ENCODE measurements at places on chromosomes 5 and 9.

DNA sequence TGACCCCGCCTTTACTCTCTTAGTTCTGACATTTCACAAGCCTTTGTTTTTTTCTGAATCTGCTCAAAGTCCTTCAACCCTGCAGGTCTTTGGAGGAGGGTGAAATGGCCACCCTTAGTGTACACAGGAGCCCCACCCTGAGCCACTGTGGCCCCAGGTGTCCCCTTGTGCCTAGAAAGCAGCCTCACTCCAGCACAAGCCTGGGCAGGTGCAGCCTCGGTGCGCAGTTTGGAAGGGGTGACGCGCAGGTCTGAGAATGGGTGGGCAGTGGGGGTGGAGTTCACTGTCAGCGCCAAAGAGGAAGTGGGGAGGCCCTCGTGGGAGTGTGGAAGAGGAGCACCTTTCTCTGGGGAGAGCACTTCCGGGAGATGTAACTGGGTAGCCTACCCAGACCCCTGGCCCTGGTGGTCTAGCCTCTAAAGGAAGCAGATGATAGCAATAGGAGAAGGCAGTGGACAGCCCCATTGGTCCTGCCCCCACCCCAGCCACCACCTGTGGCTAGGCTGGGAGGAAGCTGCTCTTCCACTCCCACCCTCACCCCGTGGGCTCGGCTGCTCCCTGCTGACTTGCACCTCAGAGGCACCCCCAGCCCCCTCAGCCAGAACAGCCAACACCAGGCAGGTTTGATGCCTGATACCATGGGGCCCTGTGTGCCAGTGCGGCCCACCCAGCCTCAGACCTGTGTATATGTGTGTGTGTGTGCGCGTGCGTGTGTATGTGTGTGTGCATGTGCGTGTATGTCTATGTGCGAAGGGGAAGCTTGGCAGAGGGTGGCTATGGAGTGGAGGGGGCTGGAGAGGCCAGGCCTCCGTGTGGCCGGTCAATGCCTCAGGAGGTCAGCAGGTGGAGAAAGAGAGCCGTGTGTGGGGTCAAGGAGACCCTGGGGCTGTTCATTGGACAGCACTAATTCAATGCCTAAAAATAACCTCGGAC lies 16.8 kb upstream of the DAB2IP start:
- DNase-seq: no peak

GRCh38 chr5:108940506-108940905 lies 192.8 kb downstream of the FER start:
- no peak for DNase-seq

DNA sequence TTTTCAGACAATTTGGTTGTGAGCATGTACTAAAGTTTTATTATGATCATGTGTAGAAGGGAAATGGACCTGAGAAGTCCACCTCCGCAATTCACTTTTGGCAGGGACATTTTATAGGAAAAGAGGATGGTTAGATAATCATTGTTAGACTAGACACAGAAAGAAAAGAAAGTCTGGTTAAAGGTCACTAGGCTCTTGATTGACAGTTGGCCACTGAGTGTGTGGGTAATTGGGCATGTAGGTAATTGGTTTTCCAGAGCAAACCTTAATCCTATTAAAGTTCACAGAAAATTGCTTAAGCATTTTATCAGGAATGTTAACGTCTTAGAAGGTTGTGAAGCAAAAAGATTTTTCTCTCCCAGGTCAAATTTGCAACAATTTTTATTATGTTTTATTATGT lies 158.5 kb upstream of the CLINT1 start:
- DNase-seq: no peak

GRCh38 chr5:32908641-32909040 lies 197.5 kb downstream of the NPR3 start:
- peak; percentile 55 for DNase-seq
